Activated effector memory CD4-positive, alpha-beta T cell treated with anti-CD3 and anti-CD28 coated beads, Interleukin-2, amount 50 U/mL, for 16 hours (primary cell): ENCODE measurements at places on chromosomes 4 and X.

GRCh38 chr4:157664726-157665125 lies 444.2 kb downstream of the GRIA2 start:
- no peak for DNase-seq

- DNase-seq: no peak
Measured at GRCh38 chrX:10633722-10634121, 13.3 kb upstream of the MID1 start.

DNA sequence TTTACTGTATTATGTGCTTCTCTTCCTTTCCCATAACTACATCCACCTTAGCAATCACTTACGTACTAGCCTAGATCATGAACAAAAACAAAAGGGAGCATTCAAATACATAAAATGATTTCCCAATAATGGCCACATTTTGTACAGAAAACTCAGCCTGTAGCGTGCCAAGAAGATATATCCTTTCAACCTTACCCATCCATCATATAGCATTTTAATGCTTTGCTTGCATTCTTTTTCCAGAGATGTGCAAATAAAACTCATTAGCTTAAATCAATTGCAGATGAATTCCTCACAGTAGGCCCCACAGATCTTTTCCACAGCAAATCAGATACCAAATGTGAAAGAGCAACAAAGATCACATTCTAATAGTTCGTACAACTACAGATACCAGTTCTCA lies 20.8 kb downstream of the GRSF1 start:
- no peak for DNase-seq

DNA sequence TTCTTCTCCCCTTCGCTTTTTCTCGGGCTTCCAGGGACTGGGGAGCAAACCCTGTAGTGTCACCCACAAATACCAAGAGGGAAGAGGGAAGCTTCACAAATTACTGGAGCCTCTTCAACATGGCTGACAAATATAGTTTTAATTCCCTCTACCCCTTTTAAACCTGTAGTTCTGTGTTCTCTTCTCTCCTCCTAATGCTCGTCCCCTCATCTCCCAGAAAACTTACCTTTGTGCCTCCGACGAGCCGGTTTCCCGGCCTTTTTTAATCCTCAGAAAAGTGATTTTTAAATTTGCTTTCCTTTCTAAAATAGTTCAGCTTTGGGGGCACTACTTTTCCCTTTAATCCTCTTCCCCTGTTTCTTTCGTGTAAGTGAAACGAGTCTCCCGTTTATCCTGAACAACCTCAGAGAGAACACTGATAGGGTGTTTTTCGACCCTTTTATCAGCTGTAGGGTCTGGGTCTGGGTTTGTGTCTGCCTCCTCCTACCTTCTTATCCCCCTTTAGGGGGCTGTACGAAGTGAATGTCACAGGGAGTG lies 408 bp downstream of the TET2 start:
- DNase-seq: no peak

DNA sequence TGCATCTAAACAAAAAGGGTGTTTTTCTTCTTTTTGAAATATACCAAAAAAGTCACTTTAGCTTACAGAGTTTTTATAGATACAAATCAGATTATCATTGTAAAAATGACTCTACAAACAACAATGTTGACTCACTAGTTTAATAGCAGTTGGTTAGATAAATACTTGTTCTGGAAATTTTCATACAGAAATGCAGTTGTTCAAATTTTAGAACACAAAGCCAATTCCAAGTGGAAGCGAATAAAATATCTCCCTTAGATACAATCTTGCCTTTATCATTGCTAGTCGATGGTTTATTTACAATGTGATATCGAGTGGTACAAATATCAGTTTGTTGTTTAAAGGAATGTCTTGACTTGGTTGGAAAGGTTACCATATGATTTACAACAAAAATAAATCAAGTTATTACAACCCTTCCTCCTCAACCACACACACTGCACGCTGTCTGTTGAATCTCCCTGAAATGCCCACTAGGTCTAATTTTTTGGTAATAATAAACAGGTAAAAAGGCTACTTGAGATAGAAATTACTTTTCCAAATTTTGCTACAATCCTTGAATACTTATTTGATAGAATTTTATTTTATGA lies 114.8 kb downstream of the CDS1 start:
- DNase-seq: no peak

DNA sequence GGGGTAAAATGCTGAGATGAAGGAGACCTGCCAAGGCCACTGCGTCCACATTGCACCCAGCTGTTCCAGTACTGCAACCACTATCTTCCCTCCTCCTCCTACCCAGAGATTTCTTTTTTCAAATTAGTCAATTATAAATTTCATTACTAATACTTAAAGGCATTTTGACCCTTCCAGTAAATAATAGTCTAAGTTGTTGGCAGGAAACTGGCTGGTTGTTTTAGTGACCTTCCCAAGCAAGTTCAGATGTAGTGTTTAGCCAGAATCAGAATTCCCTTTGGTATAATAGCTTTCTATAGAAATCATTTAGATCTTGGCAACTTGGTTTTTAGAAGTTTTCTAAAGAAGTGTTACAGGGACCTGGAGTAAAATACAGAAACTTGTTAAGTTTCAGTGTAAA lies 66.0 kb downstream of the AASDH start:
- DNase-seq: no peak

DNA sequence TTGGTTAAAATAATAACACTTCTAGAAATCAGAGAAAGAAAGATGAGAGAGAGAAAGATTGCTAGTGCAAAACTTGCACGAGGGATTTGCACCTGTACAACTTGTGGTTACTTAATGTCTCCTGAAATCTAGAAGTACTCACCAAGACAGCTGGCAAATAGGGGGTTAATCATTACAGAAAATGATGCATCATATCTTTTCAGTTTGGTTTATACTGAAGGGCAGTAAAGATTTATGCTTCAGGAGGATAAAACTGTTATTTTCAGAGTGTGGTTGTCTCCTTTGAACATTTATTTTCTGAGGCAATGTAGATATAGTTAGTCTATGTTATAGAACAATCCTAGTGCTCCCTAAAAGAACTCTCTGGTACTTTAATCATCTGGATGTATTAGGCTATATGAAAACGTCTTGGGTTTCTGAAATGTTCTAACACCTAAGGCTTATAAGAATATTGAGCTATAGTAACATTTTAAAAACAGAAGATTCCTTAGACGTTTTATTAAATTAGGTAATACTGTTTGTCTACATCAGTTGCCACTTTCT lies 13.3 kb downstream of the ATOH1 start:
- no peak for DNase-seq

DNA sequence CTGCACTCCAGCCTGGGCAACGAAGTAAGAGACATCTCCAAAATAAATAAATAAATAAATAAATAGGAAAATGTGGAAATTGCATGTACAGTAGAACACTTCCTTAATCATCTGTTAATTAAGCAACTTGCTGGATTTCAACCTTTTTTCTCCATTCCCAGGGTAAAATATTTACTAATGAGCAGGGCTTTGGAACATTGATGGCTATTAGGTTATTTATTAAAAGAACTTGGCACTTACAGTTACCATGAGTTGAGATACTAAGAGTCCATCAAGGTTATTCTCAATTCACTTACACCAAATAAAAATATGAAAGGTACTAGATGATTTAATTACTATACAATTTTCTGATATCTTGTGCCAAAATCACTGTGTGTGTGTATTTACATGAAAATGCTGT lies 607.1 kb downstream of the PCDH18 start:
- DNase-seq: no peak

- DNase-seq: no peak
Measured at GRCh38 chr4:44725726-44726037, 674 bp downstream of the GNPDA2 start.

GRCh38 chr4:38279650-38280322 lies 319.6 kb downstream of the PTTG2 start:
- DNase-seq: no peak

GRCh38 chr4:8176547-8177399 lies 18.2 kb upstream of the ABLIM2 start:
- DNase-seq: peak; percentile 72

- DNase-seq: no peak
Measured at GRCh38 chr4:109419679-109420078, 13.9 kb upstream of the SEC24B start.

GRCh38 chr4:9927341-9928007 lies 93.8 kb downstream of the SLC2A9 start:
- no peak for DNase-seq

DNA sequence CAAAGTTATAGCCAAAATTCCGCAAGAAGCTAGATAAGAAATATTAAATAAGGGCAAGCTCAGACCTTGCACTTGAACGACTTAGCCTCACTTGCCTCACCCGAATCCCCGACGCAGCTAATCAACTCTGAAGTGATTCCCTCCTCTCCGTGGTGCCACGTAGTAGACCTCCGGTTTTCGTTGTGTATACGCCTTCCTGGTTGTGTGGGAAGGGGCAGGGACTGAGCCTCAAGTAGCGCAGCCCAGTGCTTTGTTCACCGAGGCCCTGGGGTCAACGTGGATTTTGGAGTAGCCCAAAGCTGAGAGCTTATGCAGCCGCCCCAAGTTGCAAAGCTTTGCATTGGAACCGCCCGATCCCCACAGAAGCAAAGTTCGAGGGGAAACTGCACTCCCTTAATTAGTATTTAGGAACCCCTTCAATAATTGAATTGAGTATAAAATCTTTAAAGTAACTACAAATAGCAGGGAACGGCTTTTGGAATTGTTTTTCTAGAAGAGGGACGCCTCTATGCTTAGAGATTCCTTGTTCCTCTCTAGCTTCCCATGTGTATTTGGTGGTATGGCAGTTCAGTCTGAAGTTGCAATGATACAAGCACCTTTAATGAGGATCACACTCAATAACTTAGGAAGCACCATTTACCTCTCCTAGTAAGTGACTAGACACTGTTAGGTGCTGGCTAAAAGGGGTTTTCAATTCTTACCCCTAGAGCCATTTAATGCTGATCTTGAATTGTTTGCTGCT lies 55.7 kb downstream of the LINC00632 start:
- no peak for DNase-seq

DNA sequence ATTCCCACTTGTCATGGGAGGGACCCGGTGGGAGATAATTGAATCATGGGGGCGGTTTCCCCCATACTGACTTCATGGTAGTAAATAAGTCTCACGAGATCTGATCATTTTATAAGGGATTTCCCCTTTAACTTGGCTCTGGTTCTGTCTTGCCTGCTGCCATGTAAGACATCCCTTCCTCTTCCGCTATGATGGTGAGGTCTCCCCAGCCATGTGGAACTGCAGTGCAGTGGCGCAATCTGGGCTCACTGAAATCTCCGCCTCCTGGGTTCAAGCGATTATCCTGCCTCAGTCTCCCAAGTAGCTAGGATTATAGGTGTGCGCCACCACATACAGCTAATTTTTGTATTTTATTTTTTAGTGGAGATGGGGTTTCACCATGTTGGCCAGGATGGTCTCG lies 2.9 kb downstream of the HPGDS start:
- DNase-seq: peak; percentile 64

DNA sequence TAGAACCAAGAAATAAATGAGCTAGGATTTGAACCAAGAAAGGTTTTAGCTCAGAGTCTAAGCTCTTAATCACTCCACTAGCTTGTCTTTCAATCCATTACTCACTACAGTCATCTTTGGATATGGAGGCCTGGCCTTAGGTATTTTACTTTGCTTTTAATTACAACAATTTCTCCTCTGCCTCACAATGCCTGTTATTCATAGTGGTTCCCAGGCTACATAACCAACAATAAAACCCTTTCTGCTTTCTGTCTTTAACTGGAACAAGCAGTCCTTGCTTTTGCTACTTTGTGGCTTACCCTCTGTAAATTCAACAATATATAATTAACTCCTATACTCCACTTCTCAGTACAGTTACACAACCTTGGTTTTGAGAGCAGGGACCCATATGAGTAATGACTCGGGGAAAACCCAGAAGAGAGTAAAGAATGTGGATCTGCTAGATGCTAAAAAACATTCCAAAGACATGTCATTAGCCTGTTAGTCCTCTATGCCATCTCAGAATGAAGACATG lies 94.7 kb upstream of the NAP1L5 start:
- no peak for DNase-seq

DNA sequence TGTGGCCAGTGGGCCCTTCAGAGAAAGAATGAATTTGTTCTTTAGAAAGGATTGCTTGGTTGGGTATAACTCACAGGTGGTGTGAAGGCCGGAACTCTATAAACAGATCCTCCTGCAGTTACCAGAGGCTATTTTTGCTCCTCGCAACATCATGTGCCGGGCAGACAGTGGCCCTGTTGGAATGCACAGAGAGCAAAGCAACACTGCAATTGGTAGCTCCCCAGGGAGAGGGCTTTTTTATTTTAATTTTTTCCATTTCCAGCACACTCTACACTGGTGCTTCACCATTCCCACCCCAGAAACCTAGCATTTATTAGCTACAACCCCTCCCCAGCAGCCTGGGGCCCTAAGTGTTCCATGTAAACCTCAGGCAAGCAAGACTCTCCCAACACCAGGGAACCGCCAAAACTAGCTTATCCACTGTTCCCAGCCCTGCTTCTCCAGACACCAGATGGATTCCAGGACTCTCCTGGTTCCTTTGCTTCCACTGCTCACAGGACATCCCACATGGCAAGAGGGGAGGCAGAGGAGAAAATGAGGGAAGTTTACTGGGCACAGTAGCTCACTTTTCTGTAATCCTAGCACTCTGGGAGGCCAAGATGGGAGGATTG lies 75.1 kb upstream of the TMEM164 start:
- DNase-seq: no peak

GRCh38 chrX:11064851-11065600 lies 46.1 kb upstream of the HCCS start:
- no peak for DNase-seq

DNA sequence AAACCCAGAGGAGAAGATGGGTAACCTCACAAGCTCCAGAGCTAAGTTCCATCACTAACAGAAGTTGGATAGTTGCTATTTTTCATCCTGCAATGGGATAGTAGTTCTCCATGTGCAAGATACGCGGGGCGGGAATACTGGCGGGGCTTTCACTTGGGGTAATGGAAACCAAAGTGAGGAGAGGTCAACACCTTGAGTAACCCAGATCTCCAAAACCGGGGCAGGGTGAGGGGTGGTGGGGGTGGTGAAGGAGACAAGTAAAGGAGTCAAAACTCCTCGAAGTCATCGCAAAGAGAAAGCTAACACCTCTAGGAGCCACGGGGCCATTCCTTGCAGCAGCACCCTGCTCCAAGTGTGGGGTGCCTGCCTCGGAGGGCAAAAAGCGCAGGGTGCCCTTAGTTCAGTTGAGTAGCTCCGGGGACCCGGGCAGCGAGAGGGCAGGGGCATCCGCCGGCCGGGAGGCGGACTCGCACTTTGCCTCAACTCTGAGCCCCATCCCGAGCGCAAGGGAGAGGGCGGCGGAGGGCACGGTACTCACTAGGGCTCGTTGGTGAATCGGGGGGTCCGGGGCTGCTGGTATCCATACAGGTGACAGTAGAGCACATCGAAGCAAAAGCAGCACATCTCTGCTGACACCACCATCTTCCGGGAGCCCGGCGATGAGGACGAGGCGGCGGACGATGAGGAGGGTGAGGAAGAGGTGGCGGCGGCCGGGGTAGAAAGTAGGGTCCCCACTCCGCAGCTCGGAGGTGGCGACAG lies 645 bp downstream of the AMMECR1 start:
- peak; percentile 75 for DNase-seq
